ENCODE measurements at places on chromosomes 12 and 14.

GRCh38 chr12:13100882-13101769 is 2.3 kb downstream of the GSG1 start:
- peak; percentile 83 for DNase-seq

GRCh38 chr12:45439039-45439438 is 223.1 kb downstream of the ANO6 start:
- no peak for DNase-seq

- DNase-seq: no peak
These were observed 6.1 kb upstream of the CNIH1 start for GRCh38 chr14:54447231-54447692.

GRCh38 chr12:129964826-129965457 is 61.1 kb upstream of the TMEM132D start:
- no peak for DNase-seq

GRCh38 chr12:132109741-132110140 is 34.4 kb downstream of the DDX51 start:
- DNase-seq: no peak

GRCh38 chr12:42504049-42504448 is 85.5 kb downstream of the PRICKLE1 start:
- no peak for DNase-seq

DNA sequence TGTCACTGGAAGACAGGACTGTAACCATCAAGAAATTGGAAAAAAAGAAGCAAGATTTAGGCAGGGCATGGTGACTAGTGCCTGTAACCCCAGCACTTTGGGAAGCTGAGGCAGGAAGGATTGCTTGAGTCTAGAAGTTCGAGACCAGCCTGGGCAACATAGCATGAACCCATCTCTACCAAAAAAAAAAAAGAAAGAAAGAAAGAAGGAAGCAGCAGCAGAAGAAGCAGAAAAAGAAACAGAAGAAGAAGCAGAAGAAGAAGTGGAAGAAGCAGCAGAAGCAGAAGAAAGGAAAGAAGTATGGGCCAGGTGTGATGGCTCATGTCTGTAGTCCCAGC is 30.5 kb upstream of the LGALS3 start:
- no peak for DNase-seq

GRCh38 chr12:131836193-131836592 is 8.0 kb downstream of the MMP17 start:
- DNase-seq: no peak

- DNase-seq: no peak
These were observed 121.6 kb downstream of the GLT1D1 start for GRCh38 chr12:128974881-128975280.

- no peak for DNase-seq
These were observed 23.3 kb downstream of the PDZRN4 start for GRCh38 chr12:41211448-41211847.

DNA sequence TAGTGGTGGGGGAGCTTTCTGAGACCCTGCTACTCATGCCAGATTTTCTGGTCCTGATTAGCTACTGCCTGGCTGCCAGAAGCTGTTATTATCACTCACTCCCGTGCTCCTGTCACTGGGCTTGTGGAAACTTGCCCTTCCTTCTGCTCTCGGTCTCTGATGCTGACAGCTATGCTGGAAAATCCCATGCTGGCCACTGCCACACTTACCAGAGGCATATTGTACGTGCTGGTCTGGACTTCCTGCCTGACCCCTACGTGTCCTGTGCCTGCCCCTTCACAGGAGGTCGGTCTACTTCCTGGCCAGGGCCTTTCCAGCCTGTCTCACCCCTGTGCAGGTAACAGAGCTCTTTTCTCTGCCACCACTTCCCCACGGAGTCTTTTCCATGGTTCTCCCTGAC is 149.4 kb upstream of the PLEKHG7 start:
- DNase-seq: no peak

- no peak for DNase-seq
These were observed 312.2 kb downstream of the ATXN7L3B start for GRCh38 chr12:74849801-74850200.

GRCh38 chr14:54356172-54356571 is 40.6 kb upstream of the CDKN3 start:
- DNase-seq: no peak

GRCh38 chr12:57474430-57474829 is 5.2 kb downstream of the ARHGAP9 start:
- DNase-seq: no peak

DNA sequence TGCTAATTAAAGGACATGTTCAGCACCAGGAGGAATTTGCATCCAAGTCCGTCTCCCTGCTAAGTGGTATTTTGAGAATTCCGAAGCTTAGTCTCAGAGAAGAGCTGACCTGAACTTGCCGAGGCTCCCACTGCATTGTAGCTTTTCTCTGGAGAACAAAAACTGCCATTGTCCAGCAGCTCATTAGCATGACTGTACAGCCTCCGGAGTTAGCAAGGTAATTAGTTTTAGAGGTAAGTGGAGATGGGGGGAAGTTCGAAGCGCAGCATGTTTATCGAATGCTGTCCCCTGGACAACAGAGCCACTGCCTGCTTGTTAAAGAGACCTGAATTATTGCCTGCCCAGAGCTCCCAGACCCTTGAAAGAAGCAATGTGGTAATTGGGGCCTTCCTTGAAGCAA is 160.3 kb upstream of the PELI2 start:
- no peak for DNase-seq

DNA sequence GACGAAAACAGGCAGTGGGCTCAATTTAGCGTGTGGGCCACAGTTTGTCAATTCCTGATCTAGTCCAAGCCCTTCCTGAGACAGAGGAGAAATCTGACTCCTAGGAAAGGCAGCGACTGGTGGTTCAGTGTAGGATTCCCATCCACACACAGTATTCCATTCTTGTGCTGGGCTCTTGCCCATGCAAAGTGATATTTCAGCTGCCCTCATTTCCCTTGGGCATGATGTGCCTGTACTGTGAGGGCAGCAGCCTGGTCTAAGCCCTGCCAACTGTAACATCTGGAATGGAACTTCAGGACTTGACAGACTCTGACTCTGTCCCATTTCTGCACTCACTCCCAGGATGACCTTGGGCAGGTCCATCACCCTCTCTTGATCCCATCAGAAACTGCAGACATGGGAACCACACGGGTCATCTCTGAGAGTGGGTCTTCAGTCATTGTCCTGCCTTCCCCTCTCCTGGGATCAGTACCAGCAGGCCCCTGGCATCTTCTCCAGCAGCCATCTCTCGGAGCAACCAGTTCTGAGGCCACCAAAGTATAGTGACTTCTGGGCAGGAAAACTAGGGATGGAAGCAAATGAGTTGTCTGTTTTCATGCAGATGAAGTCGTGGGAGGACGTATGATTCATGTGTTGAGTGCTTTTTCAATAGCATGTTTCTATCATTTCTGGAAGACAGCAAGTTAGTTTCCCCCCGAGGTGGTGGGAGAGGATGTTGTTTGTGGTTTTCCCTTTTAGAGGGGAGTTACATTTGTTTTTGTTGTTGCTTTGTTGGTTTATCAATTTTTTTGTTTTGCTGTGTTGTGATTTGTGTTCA is 54.2 kb upstream of the BCL2L14 start:
- DNase-seq: no peak

DNA sequence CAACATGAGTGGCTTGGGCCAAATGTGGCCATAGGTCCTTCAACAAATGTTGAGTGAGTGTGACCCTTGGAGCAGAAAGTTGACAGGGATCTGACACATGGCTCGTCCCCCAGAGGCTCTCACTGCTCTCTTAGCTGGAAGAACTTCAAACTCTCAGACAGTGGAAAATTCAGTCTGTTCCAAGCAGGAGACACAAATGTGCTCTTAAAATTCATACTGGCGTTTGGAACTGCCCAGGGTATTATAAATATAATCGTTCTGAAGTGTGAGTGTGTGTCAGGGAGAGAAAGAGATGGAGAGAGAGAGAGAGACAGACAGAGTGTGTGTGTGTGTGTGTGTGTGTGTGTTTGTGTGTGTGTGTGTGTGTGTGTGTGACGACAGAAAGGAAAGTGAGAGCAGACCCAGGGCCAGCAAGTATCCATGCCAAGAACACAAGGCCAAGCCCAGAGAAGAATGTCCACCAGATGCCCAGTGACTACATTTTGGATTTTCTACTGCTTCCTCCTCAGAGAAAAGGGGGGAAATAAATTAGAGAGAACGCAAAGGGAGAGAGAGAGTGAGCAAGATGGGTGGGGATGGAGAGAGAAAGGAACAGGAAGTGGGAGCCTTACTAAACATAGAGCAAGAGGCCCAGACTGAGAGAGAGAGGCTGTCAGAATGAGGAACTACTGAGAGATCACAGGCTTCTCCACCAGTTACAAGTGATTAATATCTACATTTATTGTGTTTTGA is 193.6 kb upstream of the NUDT4 start:
- no peak for DNase-seq

- DNase-seq: no peak
These were observed 17.9 kb upstream of the IL22 start for GRCh38 chr12:68271346-68271745.

GRCh38 chr12:99767809-99768208 is 120.3 kb downstream of the GARIN6 start:
- no peak for DNase-seq

- no peak for DNase-seq
These were observed 49.4 kb downstream of the PHLDA1 start for GRCh38 chr12:75982169-75982564.

- peak; percentile 78 for DNase-seq
These were observed 62.1 kb downstream of the HRK start for GRCh38 chr12:116818948-116819832.

DNA sequence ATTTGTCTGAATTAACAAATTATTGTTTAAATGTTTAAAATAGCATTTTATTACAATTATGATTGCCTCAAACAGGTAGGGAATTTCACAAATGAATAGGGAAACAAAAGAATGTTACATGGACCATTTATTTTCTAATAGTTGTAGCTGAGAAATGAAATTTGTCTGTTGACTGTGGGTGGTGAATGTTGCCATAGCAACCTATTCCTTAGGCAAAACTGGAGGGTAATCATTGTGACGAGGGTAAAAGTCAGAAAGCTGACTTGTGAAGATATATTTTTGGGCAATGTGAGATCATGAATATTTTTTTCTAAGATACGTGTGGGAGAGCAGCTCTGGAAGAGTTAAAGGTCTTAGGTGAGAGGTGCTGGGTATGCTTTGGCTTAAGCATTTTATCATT is 24.2 kb upstream of the CLEC14A start:
- no peak for DNase-seq

GRCh38 chr12:53051881-53052412 is 2.1 kb downstream of the TNS2 start:
- DNase-seq: no peak
